ENCODE measurements at places on chromosomes 11 and 22.

- no peak for DNase-seq
Observed at GRCh38 chr11:70029115-70029860, 48.8 kb upstream of the ANO1 start.

DNA sequence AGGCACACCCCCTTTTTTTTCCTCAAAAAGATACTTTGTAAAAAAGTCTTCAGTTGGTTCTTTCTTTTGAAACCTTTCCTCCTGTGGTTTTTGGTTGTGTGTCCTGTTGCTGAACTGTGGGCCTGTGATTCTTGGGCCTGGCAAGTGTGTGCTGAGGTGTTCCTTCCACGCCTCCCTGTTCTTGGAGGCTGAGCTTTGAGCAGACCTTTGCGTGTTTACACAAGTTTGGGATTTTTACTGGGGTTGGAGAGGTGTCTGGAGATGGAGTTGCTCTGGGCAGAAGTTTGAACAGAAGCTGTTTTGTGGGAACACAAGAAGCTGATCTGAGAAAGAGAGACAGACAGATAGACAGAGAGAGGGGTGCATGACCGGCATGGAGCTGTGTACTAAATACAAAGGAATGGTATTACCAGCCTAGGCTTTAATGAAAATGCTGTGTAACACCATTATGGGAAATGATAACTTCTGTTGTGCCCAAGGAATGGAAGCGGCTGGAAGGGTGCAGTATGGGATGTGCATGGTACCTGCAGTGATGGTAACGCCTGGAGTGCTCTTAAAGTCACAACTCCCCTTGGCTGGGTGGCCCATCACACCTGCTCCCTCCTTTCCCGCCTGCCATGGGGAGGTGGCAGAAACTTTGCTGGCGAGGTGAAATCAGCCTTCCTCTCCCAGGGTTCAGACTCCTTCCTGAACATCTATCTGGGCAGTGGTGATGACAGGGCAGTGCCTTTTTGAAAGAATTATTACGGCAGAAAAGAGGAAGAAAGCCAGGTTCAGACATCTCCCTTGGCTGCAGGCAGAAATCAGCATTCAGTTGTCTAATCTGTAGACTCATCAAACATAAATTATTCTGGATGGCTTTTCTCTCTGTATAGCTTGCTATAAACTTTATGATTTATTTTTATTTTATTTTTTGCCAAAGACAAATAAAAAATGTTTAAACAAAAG lies 70.4 kb downstream of the LDLRAD3 start:
- DNase-seq, result no peak

GRCh38 chr11:17570034-17570433 lies 23.0 kb downstream of the OTOG start:
- no peak for DNase-seq

GRCh38 chr11:59141673-59142460 lies 789 bp upstream of the FAM111A start:
- no peak for DNase-seq

- peak; percentile 52 for DNase-seq
Observed at GRCh38 chr11:65428578-65429067, 6.0 kb downstream of the NEAT1 start.

DNA sequence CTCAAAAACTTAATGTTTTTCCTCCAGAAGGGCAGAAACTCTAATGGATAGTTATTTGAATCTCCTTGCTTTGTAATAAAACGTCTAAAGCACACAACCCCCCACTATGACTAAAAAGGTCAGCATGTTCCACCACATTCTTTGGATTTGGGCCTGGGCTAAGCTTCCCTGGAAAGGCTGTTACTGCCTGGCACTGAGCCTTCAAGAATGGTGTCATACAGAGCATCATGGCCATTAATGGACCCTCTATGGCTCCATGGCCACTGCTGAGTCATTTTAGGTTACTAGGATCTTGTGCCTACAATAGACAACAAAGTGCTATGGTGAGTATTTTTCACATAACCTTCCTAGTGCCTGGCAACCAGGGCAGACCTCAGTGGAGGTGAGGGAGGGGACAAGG lies 242.6 kb upstream of the FAT3 start:
- no peak for DNase-seq

DNA sequence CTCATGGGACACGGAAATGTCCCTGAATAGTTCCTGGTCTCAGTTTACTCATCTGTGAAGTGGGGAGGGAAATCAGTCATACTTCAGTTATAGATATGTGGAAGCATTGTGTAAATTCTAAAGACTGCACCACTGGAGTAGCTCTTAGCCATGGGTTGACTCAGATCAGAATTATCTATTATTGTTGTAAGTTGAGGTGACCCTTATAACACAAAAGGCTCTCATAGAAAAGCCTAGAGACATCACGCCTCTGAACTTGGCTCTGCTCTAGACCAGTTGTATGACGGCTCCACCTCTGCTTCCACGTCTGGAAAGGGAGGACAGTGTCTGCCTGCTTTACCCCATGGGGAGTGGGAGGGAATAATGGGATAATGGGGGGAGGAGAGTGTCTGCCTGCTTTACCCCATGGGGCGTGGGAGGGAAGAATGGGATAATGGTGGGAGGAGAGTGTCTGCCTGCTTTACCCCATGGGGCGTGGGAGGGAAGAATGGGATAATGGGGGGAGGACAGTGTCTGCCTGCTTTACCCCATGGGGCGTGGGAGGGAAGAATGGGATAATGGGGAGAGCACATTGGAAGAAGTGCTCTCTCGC lies 98.2 kb downstream of the AMOTL1 start:
- DNase-seq, result no peak

DNA sequence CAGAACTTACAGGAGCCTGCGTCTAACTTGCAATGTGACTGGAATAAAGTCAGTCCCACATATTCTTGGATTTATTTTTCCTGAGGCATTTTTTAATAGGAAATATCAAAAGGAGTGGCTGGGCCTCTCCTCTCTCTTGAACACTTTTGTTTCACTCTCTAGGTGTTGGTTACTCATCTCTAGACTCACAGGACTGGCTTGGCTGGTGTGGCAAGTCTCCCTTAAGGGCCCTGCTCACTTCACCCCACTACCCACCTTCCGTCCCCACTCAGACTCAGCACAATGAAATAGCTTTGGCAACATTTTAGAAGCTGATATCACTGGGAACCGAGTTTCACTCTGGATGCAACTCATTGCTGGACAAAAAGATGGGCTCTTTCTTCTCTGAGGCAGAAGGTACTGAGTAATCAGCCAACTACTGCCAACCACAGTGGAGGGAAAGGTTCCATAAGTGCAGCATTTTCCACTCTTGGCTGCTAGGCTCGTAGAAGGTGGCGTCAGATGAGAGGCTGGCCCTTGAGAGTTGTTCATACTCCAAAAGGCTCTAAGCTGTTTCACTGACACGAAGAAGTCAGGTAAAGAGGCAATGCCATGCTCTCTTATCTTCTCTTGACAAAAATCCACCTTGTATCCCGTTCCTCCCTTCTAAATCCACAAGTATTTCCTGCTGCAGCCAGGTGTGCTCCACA lies 390.6 kb downstream of the SOX6 start:
- no peak for DNase-seq

GRCh38 chr11:26687351-26687750 lies 34.5 kb downstream of the SLC5A12 start:
- DNase-seq, result no peak

DNA sequence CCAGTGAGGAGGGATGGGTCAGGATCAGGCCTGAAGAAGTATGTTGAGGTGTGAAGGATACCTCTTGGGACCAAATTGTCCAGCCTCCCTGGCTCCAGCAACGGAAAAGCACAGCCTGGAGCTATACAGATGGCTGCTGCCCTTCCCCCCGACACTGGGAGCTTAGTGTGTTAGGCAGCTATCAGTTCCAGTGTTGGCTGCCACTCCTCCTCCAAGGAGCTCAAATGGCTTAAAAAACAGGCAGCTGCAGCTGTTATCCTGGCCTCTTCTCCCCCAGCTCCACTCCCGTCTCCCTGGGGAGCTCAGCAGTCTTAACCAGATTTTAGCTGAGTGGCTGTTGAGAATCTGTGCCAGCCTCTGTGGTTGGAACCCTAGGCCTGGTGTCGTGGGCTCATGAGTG lies 225.0 kb downstream of the JRKL start:
- DNase-seq, result no peak

GRCh38 chr11:114158886-114159285 lies 99.4 kb downstream of the ZBTB16 start:
- no peak for DNase-seq

GRCh38 chr11:89612096-89612495 lies 98.0 kb upstream of the TRIM77 start:
- DNase-seq, result no peak

DNA sequence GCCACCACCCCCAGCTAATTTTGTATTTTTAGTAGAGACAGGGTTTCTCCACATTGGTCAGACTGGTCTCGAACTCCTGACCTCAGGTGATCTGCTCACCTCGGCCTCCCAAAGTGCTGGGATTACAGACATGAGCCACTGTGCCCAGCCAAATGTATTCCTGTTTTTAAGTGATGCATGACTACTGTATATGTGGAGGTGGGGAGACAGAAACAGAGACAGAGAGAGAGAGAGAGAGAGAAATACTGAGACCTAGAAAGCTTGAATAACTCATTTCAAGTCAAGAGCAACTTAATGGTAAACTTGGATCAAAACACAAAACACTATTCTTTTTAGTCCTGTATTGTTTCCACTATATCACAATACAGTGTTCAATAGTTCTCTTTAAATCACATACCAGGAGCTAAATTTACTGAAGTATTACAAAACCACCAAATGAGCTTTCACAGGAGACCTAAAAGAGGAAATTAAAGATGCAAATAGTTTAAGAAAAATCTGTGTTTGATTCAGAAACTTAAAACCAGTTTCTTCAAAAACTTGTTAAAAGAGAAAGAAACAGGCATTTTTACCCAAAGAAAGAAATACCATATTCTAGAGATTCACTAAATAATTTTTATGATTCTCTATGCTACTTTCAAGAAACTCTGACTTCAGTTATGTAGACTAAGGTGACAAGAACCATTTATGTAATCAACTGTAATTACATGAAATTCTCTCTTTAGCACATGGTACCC lies 188.7 kb downstream of the ETS1 start:
- DNase-seq, result no peak

DNA sequence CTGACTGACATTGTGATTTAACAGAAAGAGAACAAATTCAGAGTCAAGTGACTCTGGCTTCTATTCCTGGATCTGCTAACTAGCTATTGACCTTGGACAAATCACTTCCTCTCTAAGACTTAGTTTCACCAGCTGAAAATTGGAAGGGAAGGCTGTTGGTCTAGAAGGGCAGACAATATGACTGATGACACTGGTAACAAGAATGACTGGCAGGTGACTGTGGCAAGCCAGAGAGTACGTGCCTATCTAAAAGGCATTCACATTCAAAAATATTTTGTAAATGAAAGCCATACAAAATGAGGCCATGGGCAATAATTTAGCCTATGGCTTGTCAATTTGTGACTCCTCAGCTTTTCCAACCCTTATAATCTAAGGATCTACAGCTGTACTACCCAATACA lies 23.5 kb downstream of the SERGEF start:
- no peak for DNase-seq

GRCh38 chr11:102836290-102836875 lies 7.0 kb downstream of the MMP3 start:
- DNase-seq, result no peak

DNA sequence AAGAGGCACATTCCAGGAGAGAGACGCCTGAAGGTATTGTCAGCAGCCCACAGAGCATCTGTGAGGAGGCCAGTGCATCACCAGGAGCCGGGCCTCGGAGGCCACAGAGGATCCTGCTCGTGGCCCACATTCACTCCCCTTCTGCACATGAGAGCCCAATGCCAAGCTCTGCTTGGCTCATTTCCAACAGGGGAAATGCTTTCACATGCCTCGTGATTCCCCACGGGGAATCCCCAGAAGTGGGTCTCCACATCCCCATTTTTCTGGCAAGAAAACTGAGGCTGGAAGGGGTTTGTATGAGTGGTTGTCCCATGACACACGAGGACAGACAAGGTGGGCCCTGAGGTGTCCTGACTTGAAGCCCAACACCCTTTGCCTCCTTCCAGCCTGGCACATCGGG lies 34.4 kb downstream of the TP53I11 start:
- no peak for DNase-seq

- DNase-seq, result peak; percentile 38
Observed at GRCh38 chr22:41198027-41198580, 7.0 kb upstream of the L3MBTL2 start.

DNA sequence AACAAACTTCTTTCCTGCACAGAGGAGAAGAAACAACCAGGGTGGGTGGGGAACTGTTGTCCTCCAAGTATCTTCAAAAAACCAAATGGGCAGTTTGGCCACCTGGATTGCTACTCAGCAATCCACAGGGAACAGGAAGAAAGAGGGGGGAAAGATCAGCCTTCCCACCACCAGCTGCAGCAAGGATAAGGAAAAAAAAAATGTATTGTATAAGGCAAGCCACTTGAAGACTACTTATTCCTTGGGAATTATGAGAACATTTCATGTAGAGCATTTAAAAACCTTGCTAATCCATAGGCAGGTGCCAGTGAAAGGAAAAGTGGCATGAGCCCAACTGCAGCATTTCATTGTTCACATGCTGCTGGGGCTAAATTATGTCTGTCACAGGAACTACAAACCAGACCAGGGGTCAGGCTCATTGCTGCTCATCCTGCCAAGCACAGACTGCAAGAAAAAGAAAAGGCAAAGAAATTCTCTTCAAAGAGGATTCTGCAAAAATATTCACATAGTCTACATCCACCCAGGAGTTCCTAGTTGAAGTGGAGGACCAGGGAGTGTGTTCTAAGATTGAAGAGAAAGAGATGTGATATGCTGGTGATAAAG lies 2.2 kb downstream of the RAB30 start:
- DNase-seq, result no peak

DNA sequence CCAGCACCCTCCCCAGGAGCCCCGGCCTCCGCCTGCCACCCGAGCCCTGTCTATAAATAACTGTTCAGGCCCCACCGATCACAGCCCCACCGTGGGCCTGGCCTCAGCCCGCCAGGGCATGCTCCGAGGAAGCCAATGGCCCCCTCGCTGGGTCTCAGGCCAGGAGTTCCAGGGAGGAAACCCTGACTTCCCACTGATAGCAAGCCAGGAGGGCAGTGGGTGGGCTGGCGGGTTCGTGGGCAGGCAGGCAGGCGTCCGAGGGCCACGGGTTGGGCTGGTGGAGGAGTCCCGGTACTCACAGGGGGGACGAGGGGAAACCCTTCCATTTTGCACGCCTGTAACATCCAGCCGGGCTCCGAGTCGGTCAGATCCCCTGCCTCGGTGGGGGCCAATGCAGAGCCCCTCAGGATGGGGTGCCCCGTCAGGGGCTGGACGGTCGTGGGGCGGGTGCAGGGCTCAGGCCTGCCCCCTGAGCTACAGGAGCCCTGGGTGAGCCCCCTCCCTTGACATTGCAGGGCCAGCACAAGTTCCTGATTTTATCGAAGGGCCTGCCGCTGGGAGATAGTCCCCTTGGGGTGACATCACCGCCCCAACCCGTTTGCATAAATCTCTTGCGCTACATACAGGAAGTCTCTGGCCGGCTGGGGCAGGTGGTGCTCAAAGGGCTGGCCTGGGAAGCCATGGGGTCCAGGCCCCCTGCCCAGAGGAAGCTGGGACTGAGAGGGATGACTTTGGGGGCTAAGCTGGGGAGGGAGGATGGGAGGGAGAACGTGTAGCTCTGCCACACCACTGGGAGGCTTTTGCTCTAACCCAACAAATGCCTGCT lies at the start of gene SPI1:
Gene SPI1, minus strand, starts transcription at position 538 of the 826 bp plus-strand sequence. Its CDS starts 194 bp downstream, at position 344.
- DNase-seq, result peak; percentile 85

- DNase-seq, result no peak
Observed at GRCh38 chr22:43275545-43276317, 67.4 kb downstream of the SCUBE1 start.
